ENCODE measurements at places on chromosomes 12 and 14. TPM values are rescaled to one million over a fixed set of nuclear protein-coding genes. Genes with fewer than 3 reads are reported as not detected.

CLEC6A gene
- not detected for total RNA-seq

GALNT8 gene
- 1.3 TPM for total RNA-seq

MYF6 gene
- not detected for total RNA-seq

A2M gene
- 296 TPM for total RNA-seq

GRCh38 chr14:37903343-37904191 lies 304.1 kb upstream of the SSTR1 start:
- no peak for DNase-seq

PITPNM2 gene
- 16.9 TPM for total RNA-seq

RGS6 gene
- 8.0 TPM for total RNA-seq

DNA sequence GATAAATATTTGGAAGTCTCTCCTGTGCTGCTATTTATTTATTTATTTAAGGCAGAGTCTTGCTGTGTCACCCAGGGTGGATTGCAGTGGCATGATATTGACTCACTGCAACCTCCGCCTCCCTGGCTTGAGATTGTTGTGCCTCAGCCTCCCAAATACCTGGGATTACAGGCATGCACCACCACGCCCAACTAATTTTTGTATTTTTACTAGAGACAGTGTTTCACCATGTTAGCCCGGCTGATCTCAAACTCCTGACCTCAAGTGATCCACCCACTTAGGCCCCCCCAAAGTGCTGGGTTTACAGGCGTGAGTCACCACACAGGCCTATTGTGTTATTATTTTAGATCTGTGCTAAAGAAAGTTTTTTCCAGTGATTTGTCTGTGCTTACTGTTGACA lies 225.2 kb downstream of the CCER1 start:
- DNase-seq = no peak

DNA sequence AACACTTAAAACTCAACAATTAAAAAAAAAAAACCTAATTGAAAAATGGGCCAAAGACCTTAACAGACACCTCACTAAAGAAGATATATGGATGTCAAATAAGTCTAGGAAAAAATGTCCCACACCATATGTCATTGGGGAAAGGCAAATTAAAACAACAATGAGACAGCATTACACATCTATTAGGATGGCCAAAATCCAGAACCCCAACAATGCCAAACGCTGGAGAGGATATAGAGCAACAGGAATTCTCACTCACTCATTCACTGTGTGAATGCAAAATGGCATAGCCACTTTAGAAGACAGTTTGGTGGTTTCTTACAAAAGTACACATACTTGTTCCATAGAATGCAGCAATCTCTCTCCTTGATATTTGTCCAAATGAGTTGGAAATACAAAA lies 173.7 kb downstream of the SLC25A21 start:
- DNase-seq = no peak

NPAS3 gene
- total RNA-seq = 6.4 TPM

DNA sequence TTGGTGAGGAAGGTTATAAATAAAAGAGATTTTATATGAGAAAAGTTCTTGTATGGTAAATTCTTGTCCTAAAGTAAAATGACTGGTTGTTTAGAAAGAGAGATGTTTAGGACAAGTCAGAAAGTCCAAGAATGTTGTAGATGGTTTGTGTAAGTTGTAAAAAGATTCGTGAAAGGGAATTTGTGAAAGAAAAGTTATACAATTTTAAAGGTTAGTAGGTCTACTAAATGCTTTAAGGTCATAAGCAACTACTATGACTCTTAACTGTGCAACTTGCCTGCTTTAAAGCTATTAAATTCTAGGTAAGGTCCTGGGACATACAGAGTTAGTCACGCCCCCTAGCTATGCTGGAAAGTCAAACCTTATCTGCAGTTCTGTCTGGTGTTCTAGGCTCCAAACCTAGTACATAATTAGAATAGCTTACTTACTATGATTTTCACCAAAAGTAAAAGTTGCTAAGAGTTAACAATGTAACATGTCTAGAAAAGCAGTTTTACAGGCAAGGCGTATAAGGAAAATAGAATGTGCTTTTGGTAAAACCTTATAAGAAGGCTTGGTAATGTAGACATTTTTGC lies 11.2 kb upstream of the DHRS2 start:
- no peak for DNase-seq

GRCh38 chr14:103100281-103101121 lies 6.0 kb downstream of the EXOC3L4 start:
- DNase-seq = no peak

All from sigmoid colon (tissue), 7 donors.